ENCODE measurements at places on chromosomes 7 and 10. TPM values are rescaled to one million over a fixed set of nuclear protein-coding genes. Genes with fewer than 3 reads are reported as not detected.

NRAP gene
- not detected for polyA plus RNA-seq

FFAR4 gene
- polyA plus RNA-seq = not detected

BEND7 gene
- polyA plus RNA-seq = 15.6 TPM

ZFYVE27 gene
- polyA plus RNA-seq = 25.3 TPM

SPDYE9 gene
- polyA plus RNA-seq = 1.1 TPM

ZNF239 gene
- polyA plus RNA-seq = 11.4 TPM

FAM25C gene
- not detected for polyA plus RNA-seq

HGF gene
- 2.8 TPM for polyA plus RNA-seq

UCN3 gene
- 1.5 TPM for polyA plus RNA-seq

CPED1 gene
- polyA plus RNA-seq = 33.4 TPM

FXYD4 gene
- 0.50 TPM for polyA plus RNA-seq

LIPF gene
- 0.36 TPM for polyA plus RNA-seq

HMX2 gene
- polyA plus RNA-seq = 2.8 TPM

Data from left renal pelvis (tissue), 4 donors.